Thoracic aorta (tissue), 2 donors: ENCODE measurements at places on chromosomes 11 and 22. TPM values are rescaled to one million over a fixed set of nuclear protein-coding genes. Genes with fewer than 3 reads are reported as not detected.

Gene PTPRCAP
- 7.2 TPM for total RNA-seq

Gene ARHGAP32
- 13.8 TPM for total RNA-seq

Gene KREMEN1
- total RNA-seq = 8.4 TPM

Gene CPSF7
- total RNA-seq = 54.3 TPM

Gene TMX2
- 47.4 TPM for total RNA-seq

Gene CDON
- 10.4 TPM for total RNA-seq

Gene MCAM
- total RNA-seq = 6,698 TPM
